ENCODE measurements at places on chromosomes 5 and 9. TPM values are rescaled to one million over a fixed set of nuclear protein-coding genes. Genes with fewer than 3 reads are reported as not detected.
A peak's percentile ranks its signal among the peaks of the same experiment; 100 is the strongest.

The SVEP1 gene
- total RNA-seq: not detected

The GKAP1 gene
- 3.9 TPM for total RNA-seq

DNA sequence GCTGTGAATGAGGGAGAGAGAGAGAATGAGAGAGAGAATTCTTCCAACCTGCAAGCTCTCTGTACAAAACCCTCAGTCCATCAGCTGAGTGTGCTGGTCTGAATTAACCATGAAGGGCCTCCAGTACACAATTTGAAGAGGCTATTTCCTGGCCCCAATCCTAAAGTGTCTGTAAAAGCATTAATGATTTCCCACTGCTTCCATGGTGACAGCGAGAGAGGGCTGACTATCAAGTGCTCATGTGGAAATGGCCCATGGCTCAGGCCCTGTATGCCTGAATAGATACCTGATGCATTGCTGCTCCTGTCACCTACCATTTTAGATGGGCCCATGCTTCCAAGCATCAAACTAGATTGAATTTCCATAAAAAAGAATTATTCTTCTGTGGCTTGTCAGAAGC, 592.4 kb downstream of the KIF4B start:
- H3K4me1 ChIP-seq: no peaks in the 10 kb centered on the region
- H3K27me3 ChIP-seq: peaks cover 6% of the 10 kb centered on the region
- H3K27ac ChIP-seq: no peak overlapping the region
- no peak overlapping the region for H3K4me3 ChIP-seq

DNA sequence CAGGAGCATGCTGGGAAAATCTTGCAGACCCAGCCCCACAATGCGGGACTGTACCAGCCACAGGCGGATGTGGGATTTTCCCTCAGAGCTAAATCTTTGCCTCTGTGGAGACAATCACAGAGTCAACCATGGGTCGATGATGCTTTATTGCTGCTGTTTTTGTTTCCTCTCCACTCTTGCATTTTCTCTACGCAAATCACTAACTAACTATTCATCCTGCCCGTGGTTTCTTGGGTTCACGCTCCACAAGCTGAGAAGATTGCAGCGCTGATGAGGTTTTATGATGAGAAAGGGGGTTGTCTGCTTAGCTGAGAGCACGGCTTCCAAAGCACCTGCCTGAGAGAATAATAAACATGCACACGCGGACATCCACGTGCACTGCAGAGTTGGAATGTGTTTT, 500.2 kb upstream of the ADAMTS16 start:
- H3K4me1 ChIP-seq: no peaks in the 10 kb centered on the region
- no peak overlapping the region for H3K4me3 ChIP-seq
- no peaks in the 10 kb centered on the region for H3K27me3 ChIP-seq
- H3K27ac ChIP-seq: no peak overlapping the region
- no peaks in the 10 kb centered on the region for H3K36me3 ChIP-seq

DNA sequence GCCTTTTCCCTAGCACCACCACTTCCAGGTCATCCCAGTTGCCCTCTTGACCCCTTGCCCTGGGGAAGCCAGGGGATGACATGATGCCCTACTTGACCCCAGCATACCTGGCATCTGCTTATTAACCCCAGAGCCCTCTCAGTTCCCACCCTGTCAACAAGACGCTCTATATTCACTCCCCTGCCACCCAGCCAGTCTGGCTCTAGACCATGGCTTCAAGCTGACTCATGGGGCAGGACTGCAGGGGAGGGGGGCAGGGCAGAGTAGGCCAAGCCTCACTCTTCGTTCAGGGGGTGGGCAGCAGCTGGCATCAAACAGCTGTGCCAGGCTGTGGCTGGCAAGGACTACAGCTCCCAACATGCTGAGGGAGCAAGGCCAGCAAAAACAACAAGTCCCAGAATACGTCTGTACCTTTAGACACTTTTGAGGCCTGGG, 5.3 kb downstream of the ATOSB start:
- H3K27ac ChIP-seq: no peak overlapping the region
- no peaks in the 10 kb centered on the region for H3K27me3 ChIP-seq
- peak; percentile 9 for DNase-seq
- H3K4me3 ChIP-seq: peak overlapping the region; percentile 65

The ANXA2R gene
- total RNA-seq: 8.0 TPM

The SPATA31A3 gene
- not detected for total RNA-seq

- no peak within 1 kb of the TSS for H3K27ac ChIP-seq
- H3K4me1 ChIP-seq: peaks cover 2% of the 10 kb centered on the region
- H3K36me3 ChIP-seq: peaks cover 4% of the 10 kb centered on the region
- H3K4me3 ChIP-seq: no peak within 1 kb of the TSS
- DNase-seq: no peak
Measured at GRCh38 chr5:141223112-141223783, at the start of gene PCDHB14. TSS of gene PCDHB14 (plus strand) at chr5:141223343. CDS start at chr5:141223506, 163 bp downstream.

- H3K4me1 ChIP-seq: no peaks in the 10 kb centered on the region
- no peak overlapping the region for H3K4me3 ChIP-seq
- no peaks in the 10 kb centered on the region for H3K36me3 ChIP-seq
- no peaks in the 10 kb centered on the region for H3K27me3 ChIP-seq
Measured at GRCh38 chr9:110531776-110532175, 47.8 kb downstream of the SVEP1 start.

GRCh38 chr5:148984345-148984744, 78.5 kb downstream of the SH3TC2 start:
- no peak overlapping the region for H3K4me3 ChIP-seq
- peaks cover 5% of the 10 kb centered on the region for H3K27me3 ChIP-seq
- no peak overlapping the region for H3K27ac ChIP-seq

- no peak overlapping the region for H3K4me3 ChIP-seq
- DNase-seq: no peak
- H3K27ac ChIP-seq: no peak overlapping the region
- no peaks in the 10 kb centered on the region for H3K4me1 ChIP-seq
- no peaks in the 10 kb centered on the region for H3K36me3 ChIP-seq
Measured at GRCh38 chr9:22170556-22170955, 161.5 kb upstream of the CDKN2B start.

DNA sequence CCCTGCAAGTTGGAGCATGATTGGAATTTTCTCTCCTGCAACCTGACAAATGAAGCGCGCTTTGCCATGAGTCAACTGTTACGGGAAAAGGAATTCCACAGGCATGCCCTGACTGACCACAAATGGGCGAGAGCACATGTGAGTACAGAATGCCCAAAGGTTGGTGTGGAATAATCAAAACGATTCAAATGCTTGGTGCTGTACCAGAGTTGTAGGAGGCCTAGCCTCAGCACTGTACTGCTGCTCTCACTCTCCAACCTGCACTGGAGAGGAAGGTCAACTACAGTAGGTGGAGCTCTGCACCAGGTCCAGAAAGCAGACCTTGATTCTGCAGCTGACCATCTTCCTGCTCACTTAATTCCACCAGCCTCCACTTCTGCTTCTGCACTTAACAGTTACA, 406.9 kb upstream of the ACTBL2 start:
- no peaks in the 10 kb centered on the region for H3K36me3 ChIP-seq
- H3K4me3 ChIP-seq: no peak overlapping the region
- H3K4me1 ChIP-seq: no peaks in the 10 kb centered on the region

- H3K27ac ChIP-seq: no peak overlapping the region
- H3K36me3 ChIP-seq: peaks cover 23% of the 10 kb centered on the region
- no peak overlapping the region for H3K4me3 ChIP-seq
- no peak for DNase-seq
- peaks cover 3% of the 10 kb centered on the region for H3K4me1 ChIP-seq
Measured at GRCh38 chr9:128109050-128109709, 18.3 kb downstream of the PTGES2 start.

DNA sequence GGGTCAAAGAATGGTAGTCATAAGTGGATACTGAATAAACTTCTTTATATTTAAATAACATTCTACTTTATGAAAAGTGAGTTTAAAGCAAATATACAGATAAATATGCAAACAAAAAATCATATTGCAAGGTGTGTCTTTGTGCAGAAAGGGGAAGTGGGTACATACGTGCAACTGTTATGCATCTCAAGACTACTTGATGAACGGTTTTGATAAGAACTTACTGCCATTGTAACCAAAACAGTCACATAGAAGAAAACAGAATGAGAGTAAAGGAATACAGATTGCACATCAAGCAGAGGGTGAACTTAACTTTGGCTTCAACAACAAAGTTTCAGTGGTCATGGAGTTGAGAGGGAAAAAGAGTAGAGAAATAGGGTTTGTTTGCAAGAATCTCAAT, 9.9 kb downstream of the CAMK4 start:
- no peak for DNase-seq
- no peaks in the 10 kb centered on the region for H3K27me3 ChIP-seq
- H3K4me3 ChIP-seq: peak overlapping the region; percentile 46

DNA sequence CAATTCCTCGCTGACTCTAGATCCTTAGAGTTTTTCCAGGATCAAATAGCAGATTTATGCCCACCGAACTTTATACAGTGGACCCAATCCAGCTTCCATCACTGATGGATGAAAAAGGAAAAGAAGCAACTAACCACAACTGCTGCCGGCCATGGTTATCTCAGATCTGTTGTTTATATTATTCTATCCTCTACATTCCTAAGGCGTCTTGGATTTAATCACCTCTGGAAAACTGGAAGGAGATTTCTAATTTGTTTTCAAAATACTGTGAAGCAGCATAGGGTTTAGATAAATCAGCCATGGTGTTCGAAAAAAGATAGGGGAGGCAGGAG, 663 bp upstream of the ZNF366 start:
- H3K4me1 ChIP-seq: no peaks in the 10 kb centered on the region
- no peaks in the 10 kb centered on the region for H3K36me3 ChIP-seq
- H3K27ac ChIP-seq: no peak overlapping the region
- H3K4me3 ChIP-seq: no peak overlapping the region
- no peak for DNase-seq
- H3K27me3 ChIP-seq: peaks cover 32% of the 10 kb centered on the region

- H3K27me3 ChIP-seq: no peaks in the 10 kb centered on the region
- no peak overlapping the region for H3K27ac ChIP-seq
- H3K4me1 ChIP-seq: no peaks in the 10 kb centered on the region
Measured at GRCh38 chr5:82476155-82476554, 198.0 kb upstream of the RPS23 start.

The PROB1 gene
- 3.9 TPM for total RNA-seq

GRCh38 chr9:8723195-8723594, 923.6 kb upstream of the DMAC1 start:
- no peaks in the 10 kb centered on the region for H3K4me1 ChIP-seq
- no peak overlapping the region for H3K4me3 ChIP-seq

DNA sequence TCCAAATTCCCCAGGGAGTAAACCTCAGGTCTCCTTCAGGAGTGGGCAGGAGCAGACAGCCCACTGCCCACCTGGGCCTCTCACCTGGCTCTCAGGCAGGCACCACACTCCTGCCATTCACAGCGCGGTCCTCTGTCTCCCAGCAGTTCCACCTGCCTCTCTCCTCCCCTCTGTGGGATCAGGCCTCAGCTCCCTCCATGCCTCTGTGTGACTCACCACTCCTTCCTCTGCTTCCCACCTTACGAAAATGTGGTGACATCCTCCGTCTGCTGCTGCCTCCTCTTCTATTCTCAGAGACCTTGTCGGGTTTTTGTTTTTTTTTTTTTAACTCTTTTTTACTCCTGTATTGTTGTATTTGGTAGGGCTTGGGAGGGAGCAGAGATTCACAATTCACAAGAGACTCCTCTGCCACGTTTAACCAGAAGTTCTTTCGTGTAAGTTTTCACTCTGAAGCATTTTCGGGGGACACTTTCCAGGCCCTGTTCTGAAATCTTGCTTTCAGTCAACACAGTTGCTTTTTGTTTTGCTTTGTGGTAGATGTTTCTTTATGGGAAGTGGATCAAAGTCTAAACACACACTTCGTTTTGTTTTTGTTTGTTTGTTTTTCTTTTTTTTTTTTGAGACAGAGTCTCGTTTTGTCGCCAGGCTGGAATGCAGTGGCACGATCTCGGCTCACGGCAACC, 21.1 kb upstream of the CDKN2AIPNL start:
- no peaks in the 10 kb centered on the region for H3K27me3 ChIP-seq
- DNase-seq: no peak
- no peak overlapping the region for H3K4me3 ChIP-seq
- H3K36me3 ChIP-seq: no peaks in the 10 kb centered on the region

The SLC1A1 gene
- 0.29 TPM for total RNA-seq

The SH3RF2 gene
- total RNA-seq: not detected

GRCh38 chr5:175921061-175921730, 46.9 kb downstream of the THOC3 start:
- peaks cover 19% of the 10 kb centered on the region for H3K36me3 ChIP-seq
- H3K27ac ChIP-seq: no peak overlapping the region
- H3K4me1 ChIP-seq: no peaks in the 10 kb centered on the region

DNA sequence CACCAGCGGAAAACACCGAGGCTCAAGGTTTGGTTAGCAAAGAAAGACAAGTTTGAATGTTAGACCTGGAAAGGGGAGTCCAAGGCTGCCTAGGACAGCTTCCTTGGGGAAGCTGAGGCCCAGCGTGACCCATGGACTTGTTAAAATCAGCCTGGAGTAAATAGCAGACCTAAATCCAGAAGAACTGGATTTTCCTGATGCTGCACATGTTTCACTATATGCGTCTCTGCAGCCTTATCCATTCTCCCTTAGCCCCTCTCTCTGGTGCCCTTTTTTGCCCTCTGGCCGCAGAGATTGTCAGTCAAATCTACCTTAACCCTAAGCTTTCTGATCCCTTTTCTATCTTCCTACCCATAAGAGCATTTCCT, 119.9 kb downstream of the NTRK2 start:
- no peak overlapping the region for H3K27ac ChIP-seq
- H3K4me1 ChIP-seq: no peaks in the 10 kb centered on the region
- no peaks in the 10 kb centered on the region for H3K27me3 ChIP-seq
- no peaks in the 10 kb centered on the region for H3K36me3 ChIP-seq
